WERI-Rb-1 (cell line): ENCODE measurements at places on chromosomes 5 and 9.

DNA sequence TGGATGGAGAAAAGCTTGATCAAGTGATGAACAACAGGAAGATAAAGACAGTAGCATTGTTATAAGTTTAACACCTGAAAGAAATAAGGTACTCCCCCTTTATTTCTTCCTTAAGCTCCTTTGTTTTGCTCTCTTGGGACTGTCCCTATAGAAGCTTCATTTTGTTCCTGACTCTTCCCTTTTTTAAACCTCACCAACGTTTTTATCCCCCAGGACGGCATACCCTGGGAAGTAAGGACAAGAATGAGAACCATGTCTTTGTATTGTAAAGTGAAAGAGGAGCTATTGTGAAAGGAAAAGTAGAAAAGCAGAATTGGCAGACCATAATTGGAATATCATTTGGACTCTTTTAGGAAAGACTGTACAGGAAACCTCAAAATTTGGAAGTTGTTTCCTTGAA lies 1368.6 kb upstream of the C9orf72 start:
- DNase-seq, result no peak

GRCh38 chr9:91795598-91796241 lies 154.3 kb downstream of the ROR2 start:
- no peak for DNase-seq

GRCh38 chr9:74951725-74952151 lies 974 bp downstream of the C9orf40 start:
- peak; percentile 40 for DNase-seq

- no peak for DNase-seq
These were observed 83.7 kb upstream of the IRX4 start for GRCh38 chr5:1966461-1966860.
